ENCODE measurements at places on chromosomes 7 and 10.

- DNase-seq: no peak
Observed at GRCh38 chr7:1749864-1750466, 79.9 kb downstream of the ELFN1 start.

DNA sequence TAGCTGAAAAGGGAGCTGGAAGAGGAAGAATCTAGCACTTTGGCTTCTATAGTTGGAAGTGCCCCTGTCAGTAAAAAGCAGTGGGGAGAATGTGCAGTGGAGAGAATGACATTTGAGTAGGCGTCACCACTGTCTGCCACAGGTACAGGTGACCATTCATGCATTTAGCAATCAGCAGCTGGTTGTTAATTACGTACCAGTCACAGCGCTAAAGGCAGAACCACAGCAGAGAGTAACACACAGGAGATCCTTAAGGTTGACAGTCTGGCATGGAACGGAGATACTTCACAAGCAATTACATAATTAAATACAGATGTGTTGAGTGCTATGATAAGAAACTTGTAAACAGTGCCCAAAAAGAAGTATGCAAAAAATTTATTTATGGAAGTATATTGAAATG lies 24.8 kb downstream of the C10orf67 start:
- DNase-seq: no peak

DNA sequence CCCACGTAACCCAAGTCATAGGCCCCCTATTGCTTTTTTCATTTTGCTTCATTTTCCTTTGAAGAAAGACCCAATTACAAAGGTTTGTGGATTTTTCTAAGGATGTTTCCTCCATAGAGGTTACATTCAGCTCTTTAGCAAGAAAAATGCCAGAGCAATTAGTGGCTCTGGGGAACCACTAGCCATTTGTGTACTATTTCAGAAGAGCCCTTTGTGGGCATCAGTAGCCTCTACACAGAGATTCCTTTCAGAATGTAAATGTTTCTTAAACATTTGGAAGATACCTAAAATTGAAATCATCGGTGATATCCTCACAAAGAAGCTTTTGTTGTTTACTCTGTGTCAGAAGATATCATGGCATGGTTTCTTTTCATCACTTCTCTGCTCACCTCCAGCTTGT lies 291.0 kb upstream of the KMT2E start:
- no peak for DNase-seq

DNA sequence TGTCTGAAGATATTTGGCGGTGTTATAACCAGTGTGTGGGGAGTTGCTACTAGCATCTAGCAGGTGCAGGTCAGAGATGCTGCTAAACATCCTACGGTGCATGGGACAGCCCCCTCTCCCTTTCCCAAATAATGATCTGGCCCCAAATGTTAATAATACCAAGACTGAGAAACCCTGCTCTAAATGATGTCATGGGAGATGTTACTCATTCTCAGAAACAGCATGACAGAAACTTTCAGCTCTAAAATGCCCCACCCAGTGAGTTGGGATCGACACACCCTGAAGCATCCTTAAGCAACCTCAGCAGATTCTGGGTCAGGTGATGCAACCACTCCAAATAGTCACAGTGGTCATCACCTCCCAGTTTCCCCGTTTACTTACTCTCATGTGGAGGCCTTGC lies 108.8 kb upstream of the MPP7 start:
- DNase-seq: peak; percentile 12

DNA sequence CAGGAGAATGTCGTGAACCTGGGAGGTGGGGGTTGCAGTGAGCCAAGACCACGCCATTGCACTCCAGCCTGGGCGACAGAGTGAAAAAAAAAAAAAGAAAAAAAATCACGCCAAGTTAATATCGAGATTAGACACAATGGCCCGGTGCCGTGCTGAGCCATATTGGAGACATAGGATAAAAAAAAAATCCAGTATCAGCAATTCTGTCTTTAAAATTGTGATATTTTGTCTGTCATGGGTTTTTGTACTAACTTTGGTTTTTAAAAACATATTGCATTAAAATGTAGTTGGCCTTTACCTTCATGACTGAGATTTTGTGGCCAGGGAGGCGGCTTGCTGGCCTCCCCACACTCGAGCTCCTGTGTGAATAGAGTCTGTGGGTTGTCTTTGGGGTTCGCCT lies 62.8 kb upstream of the PITRM1 start:
- DNase-seq: no peak

DNA sequence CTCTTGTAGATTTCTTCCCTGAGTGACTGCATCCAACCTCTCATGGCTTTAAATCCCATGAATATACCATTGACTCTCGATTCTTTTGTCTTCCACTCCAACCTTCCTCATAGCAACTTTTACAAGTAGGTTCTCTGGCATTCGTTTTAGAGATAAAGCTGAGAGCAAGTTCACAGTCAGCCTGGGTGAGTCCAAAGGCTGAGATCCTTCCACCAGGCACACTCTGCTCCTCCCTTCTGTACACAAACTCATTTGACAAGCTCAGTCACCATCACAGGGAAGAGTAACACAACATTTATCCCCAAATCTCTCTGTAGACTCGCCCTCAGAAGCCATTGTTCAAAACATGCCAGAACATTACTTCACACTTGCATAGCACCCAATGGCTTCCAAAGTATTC lies 10.9 kb downstream of the CTTNBP2 start:
- no peak for DNase-seq

DNA sequence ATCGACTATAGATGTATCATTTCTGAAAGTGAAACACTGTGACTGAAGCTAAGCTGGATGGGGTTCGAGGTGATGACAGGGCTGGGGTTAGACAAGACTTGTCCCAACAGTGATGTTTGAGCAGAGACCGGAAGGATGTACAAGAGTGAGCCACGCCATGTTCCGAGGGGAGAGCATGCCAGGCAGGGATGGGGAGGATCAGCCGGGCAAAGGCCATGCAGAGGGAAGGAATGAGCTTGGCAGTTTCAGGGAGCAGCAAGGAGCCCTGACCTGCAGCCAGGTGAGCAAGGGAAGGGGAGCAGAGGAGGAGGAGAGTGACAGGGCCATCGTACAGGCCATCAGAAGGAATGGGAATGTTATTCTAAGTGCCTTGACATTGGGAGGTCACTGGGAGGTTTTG lies 114.9 kb upstream of the GPR26 start:
- no peak for DNase-seq

- no peak for DNase-seq
Observed at GRCh38 chr7:112398534-112398933, 51.7 kb upstream of the IFRD1 start.

DNA sequence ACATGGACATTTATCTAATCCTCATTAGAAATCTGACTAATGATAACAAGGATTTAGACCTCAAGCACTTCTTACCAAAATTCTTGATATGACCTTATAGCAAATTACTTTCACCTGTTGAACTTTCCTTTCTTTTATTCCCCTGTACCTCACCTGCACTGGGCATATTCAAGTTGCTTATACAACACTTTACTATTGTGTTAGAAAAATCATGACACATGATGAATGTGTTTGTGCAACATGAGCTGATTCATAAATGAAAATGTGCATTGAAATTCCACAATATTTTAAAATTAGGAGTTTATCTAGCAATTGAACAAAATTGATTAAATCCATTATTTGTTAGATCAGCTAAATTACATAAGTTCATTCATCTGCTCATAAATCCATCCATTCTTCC lies 160.6 kb downstream of the CFTR start:
- no peak for DNase-seq

GRCh38 chr10:79149345-79149661 lies 80.5 kb downstream of the ZMIZ1 start:
- no peak for DNase-seq

- DNase-seq: no peak
Observed at GRCh38 chr10:102324061-102324460, 71.4 kb upstream of the NFKB2 start.

GRCh38 chr10:129491123-129491734 lies 24.2 kb downstream of the MGMT start:
- no peak for DNase-seq

DNA sequence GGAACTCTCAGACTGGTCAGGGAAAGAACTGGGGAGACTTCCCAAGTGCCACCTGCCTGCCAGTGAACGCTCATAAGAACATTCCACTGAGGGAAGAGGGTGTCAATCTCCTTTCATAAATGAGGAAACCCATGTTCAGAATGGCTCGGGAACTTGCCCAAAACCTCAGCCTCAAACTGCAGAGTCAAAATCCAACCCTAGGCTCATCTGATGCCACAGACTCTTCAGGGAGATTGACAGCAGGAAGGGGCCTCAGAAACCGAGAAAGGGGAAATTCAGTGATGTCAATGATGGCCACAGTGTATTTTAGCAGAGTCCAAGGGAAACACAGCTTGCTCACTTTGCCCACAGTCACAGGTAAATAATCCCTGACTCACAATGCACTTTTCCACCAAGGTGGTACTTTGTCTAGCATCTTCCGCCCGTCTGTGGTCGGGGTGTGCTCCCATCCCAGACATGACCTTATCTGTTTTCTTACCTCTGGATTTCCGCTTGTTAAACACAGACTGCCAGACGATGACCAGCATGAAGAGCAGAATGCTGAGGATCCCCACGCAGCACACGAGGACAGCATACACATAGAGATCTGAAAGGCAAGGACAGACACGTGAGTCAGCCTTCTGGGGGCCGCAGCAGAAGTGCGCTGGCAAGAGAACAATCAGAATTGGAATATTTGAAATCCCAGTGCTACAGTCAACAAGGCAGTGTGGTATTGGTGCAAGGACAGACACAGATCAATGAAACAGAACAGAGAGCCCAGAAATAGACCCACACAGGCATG lies 38.4 kb downstream of the VSTM4 start:
- DNase-seq: peak; percentile 45

GRCh38 chr7:157548691-157549303 lies 212.0 kb downstream of the DNAJB6 start:
- DNase-seq: no peak

DNA sequence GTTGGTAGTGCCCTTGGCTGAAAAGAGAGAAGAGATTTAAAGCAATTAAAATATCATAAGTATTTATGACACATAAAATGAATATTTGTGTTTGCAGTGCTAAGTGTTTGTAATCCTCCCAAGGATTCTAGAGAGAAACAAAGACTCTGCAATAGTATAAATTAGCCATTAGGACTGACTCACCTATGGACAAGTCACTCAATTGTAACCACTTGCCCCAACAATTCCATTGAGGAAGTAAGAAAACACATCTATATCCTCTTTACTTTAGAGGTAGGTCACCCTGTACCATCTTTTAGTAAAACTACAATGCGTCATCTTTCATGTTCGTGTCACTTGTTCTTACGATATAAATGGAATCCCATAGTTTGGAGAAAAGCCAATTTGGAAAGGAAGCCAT lies 85.7 kb upstream of the INHBA start:
- no peak for DNase-seq

DNA sequence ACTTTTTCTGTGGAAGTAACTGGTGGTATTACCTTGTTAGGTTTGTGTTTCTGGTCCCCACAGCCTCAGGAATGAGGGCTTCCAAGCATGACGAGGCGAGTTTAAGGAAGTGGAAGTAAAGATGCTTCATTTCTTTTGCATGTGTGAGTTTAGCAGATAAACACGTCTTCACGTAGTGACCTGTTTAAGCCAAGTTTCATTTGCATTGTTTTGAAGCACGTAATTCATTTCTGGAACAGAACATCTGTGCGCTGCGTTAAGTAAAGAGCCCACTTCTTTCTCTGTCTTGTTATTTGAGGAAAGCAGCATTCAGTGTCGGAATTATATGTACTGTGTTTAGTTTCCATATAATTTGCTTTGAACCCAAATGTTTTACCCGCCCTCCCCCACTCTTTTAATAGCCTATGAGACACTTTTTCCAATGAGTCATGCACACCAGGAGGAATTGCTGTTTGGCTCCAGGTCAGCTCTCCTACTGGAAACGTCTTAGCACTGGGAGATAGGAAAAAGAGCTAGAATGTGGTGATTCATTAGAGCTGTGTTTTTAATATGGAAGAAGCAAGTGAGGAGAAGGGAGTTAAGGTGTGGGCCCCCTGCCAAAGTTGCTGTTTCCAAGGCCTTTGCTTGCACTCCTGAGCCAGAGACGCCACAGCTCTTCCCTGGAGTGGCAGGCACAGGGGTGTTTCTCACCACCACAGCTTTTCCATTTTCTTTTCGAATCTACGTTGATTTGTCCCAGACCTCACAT lies 36.7 kb downstream of the BTBD16 start:
- DNase-seq: peak; percentile 39

DNA sequence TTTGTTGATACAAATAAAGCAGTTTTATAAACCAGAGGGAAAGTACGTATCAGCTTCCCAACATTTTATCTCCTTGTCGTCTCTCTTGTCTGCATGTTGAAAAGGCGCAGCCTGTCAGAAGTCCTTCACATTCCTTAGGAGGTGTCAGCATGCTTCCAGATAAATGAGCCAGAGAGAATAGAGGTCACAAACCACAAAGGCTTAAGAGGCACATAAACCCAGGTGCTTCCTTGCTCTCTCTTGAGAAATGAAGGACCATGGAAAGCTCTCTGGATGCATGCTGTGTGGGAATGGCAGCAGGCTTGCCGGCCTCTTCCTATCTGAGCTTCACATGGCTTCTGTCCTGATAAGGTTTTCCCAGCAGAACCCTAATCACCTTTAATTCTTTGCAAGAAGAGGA lies 448.5 kb downstream of the XPNPEP1 start:
- no peak for DNase-seq

- no peak for DNase-seq
Observed at GRCh38 chr7:147916573-147916972, 674.0 kb upstream of the C7orf33 start.

DNA sequence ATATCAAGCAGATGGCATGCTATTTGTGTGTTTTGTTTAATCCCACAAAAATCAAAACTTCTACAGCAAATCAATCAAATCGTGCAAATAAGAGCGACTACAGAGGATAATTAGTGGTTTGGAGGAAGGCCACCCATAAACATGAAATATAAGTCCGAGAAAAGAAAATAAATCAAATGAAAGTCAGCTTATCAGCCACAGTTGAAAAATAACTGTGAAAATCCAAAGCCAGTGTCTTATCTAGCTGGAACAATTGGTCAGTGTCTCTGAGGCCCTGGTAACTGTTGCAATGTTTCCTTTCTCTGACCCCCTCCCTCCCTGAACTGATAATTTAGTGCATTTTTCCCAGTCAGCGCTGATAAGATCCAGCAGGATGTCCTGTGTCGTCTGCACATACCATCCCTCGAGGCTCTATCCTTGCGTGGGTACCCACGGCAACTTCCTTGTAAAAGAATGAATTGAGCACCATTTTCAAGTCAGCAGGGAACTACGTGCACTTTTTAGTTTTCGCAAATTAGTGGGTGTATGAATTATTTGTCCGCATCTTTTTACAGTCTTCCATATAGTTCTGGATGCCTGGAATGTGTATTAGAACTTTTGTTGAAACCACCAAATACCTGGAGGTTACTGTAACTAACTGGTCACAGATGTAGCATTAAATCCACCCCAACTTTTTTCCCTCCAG lies 10.8 kb upstream of the JCAD start:
- no peak for DNase-seq

GRCh38 chr10:28200775-28201174 lies 102.1 kb downstream of the MPP7 start:
- DNase-seq: no peak

GRCh38 chr7:117803476-117803875 lies 69.8 kb downstream of the CTTNBP2 start:
- no peak for DNase-seq

Data from GM20000 (cell line).